ENCODE measurements at places on chromosomes 6 and 20. TPM values are rescaled to one million over a fixed set of nuclear protein-coding genes. Genes with fewer than 3 reads are reported as not detected.

- no peak for DNase-seq
Measured at GRCh38 chr6:139316622-139317317, 25.0 kb upstream of the TXLNB start.

DNA sequence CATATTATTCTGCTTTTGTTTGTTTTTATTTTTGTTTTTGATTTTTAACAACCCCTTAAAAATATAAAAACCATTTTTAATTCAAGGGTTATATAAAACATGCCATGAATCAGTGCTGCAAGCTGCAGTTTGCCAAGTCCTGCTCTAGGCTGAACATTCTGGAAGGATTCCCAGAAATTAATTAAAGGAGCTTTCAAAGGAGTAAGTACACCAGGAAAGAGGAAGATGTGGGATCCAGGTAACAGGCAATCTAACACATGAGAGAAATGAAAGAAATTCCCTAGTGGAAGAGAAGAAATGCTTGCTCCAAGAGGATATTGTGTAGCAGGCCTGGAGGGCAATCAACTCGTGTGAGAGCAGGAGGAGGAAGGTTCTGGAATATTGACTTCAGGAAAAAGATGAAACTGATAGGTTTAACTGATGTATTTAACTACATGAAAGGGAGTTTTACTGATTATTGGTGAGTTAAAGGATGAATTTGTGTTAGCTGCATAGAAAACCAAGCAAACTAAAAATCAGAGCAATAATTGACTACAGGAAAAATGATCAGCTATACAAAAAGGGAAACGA is 146.0 kb upstream of the PHACTR1 start:
- no peak for DNase-seq

- no peak for DNase-seq
Measured at GRCh38 chr6:2626401-2626800, 124.3 kb downstream of the MYLK4 start.

DNA sequence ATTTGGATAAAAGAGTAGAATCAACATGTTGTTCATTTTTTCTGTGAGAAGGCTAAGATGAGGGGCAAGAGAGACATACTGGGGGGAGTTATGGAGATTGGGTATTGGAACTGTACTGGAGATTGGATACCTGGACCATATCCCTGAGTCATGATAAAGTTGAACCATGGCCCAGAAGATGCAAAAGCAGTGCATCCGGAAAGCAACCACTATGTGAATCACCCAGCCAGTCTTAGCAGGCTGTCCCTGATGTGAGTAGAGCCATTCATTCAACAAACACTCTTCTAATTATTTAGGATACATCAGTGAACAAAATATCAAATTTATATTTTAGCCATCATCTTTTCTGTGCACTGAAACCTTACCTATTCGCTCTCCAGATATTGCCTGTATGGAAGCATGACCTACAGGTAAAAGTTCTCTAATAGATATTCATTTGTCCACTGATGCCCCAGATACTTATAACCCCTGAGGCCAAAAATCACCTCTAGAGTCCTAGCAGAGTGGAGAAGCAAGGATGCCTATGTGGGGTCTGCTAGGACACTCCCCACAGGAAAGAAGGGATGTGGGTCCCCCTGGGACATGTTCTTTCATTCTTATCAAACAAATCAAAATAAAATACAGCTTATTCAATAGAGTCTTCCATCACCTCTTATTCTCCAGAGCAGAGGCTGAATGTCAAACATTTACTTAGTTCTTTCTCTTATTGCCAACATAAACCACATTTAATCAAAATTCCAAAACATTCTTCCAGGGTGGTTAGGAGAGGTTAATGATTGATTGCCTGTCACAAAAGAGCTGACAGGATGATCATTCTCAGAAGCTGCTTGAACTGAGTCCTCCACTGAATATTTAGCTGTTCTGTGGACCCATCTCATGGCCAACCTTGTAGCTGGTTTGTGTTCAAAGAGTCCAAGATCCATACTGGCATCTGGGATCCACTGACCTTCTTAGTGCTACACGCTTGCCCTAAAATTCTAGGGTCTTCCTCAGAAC is 37.0 kb upstream of the PKHD1 start:
- DNase-seq, result peak; percentile 48

DNA sequence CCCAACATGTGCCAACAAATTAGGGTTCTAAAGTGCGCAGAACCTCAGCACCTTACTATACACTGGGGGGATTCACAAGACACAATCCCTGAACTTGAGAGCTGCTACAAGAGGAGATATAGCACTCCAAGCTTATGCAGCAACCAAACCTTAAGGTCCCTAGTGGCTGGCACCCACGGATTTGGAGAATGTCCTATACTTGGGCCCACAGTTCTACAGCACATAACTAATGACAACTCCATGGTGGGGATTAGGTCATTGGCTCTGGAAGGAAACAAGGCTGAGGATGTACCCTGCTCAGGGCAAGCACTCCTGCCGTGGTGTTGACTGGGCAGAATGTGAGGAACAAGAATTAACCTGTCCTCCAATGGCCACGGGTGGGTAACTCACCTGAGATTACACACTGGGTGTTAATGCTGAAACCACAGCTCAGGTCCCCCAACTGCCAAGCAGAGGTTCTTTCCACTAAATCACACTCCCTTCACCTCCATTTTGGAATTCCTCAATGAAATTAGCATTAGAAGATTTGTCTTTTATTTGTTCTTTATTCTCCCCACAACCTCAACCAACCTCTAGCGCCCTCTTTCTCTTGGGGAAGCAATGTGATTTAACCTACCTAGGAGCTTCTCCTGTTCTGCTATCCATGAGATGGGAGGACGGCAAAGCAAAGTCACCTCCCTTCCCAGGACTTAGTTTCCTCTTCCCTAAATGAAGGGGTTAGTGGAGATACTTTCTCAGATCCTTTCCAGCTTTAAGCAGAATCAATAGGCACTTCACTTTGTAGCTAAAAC is 32.0 kb downstream of the TRERF1 start:
- no peak for DNase-seq

DNA sequence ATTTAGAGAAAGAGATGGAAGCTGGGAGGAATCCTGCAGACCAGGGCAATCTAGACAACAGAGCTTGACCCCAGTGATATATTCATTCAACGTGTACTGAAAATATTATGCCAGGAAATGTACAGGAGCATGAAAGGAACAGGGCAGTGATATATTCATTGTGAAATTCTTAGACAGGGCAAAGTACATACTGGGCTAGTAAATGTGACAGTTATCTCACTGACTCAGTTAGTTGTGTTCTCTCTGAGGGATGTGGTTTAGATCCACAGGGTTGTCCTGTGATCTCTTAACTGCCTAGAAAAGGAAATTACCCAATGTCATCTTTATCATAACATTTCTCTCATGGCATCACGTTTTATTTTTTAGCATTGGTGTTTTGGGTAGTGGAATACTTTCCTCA is 891.3 kb downstream of the EYS start:
- no peak for DNase-seq

- DNase-seq, result peak; percentile 23
Measured at GRCh38 chr6:12637960-12638641, 78.5 kb upstream of the PHACTR1 start.

Gene RAD21L1
- polyA plus RNA-seq, result not detected

Gene LST1
- polyA plus RNA-seq, result 4.9 TPM

Gene BPIFA1
- polyA plus RNA-seq, result not detected

Gene ARMC12
- polyA plus RNA-seq, result 1.1 TPM

Gene MYBL2
- 25.8 TPM for polyA plus RNA-seq

Gene FERMT1
- polyA plus RNA-seq, result 3.1 TPM

Gene COX4I2
- 2.3 TPM for polyA plus RNA-seq

GRCh38 chr20:21801193-21801592 is 95.7 kb downstream of the PAX1 start:
- DNase-seq, result no peak

Gene SLC52A3
- 4.3 TPM for polyA plus RNA-seq

- no peak for DNase-seq
Measured at GRCh38 chr6:156057869-156058268, 602.2 kb upstream of the NOX3 start.

GRCh38 chr20:51378171-51378928 is 164.2 kb downstream of the NFATC2 start:
- DNase-seq, result no peak

Gene ZNF184
- polyA plus RNA-seq, result 16.1 TPM

DNA sequence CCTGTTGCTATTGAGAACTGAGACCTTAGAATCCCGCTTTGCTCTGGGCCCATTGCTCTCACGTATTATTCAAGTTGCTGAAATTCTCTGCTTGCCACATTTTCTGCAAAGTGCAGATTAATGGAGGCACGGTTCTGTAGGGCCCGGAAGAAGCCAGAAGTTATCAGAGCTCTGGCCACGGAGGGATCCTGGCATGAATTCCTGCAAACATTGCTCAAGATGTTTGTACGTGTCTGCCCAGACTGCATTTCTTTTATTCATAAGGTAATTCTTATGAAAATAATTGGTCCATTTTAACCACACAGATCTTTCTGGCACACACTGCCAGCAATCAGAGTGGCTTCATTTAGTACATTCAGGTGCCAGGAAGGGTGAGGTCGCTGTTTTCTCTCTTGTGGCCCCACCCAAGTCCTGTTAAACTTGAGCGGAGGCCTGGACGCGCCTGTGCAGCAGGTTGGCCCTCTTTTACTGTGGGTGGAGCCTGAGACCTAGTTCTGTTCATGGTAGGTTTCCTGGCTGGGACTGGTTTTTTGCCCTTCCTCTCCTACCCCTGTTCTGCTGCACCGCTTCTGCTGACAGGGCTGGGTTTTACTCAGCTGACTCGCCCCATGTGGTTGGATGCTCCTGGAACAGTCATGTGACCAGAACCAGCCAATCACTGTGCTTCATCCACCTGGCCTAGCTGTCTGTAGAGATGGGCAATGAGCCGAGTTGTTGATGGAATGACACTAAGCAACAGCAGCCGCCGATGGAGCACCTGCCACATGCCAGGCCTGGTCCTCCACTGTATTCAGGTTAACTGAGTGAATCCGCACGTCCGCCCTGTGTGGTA is 230.2 kb downstream of the CDH4 start:
- no peak for DNase-seq

DNA sequence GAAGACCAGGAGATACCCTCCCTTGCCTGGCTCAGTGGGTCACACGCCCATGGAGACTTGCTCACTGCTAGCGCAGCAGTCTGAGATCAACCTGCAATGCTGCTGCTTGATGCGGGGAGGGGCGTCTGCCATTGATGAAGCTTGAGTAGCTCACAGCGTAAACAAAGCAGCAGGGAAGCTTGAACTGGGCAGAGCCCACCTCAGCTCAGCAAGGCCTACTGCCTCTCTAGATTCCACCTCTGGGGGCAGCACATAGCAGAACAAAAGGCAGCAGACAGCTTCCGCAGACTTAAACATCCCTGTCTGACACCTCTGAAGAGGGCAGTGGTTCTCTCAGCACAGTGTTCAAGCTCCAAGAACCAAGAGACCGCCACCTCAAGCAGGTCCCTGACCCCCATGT is 271.3 kb downstream of the ESR1 start:
- DNase-seq, result no peak

DNA sequence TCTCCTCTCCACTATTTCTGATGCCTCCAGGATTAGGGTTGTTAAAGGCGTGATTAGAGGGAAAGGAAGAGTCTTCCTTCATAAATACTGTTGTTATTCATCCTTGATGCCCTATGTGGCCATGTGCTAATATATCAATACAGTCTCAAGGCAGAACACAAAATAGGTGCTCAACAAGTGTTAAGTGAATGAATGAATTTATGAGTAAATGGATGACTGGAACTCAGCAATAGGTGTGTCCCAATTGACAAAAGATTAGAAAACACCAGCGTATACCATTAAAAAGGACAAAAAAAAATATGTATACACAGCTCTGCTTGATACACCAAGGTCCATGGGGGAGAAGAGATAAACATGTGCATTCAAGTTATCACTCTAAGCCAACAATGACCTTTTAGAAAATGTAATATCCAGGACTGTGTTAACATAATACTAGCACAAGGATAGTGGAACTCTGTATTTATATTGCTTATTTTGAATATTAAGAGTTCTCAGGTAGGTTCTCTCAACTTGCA is 171.2 kb upstream of the MYLIP start:
- DNase-seq, result no peak

GRCh38 chr20:43265449-43265848 is 75.7 kb upstream of the PTPRT start:
- no peak for DNase-seq

Gene PSORS1C1
- 0.59 TPM for polyA plus RNA-seq

GRCh38 chr6:70413992-70414494 is 735 bp downstream of the FAM135A start:
- no peak for DNase-seq

DNA sequence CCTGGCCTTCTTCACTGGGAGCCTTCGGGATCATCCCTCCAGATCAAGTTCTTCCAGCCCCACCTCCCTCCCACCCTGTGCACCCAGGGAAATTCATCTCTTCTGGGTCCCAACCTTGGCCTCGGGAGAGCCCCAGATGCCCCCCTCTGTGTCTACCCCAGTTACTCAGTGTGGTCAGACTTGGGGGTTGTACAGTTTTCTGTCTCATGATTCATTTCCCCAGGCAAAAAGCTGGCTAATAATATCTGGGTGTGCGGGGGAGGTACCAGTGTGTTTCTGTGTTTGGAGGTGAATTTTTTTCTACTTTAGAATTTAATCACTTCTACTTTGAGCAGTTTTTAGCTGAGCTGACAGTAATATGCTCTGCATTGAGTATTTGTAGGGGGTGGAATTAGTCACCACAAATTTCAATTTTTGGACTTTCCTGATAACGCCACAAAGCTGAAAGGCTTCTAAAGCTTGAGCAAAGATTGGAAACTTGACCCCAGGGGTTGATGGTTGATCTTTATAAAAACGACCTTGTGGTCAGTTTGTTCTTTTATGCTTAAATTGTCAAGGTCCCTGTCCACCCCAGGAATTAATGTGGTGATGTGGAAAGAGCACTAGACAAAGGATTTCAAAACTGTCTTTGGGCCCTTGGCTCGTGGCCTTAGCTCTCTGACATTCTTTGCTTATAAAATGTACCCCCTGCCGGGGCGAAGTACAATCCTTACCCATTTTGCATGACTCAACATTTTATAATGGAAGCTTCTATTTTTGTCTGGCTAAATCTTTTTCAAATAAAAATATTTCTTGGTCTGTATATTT is 284.7 kb upstream of the TAB2 start:
- DNase-seq, result no peak

DNA sequence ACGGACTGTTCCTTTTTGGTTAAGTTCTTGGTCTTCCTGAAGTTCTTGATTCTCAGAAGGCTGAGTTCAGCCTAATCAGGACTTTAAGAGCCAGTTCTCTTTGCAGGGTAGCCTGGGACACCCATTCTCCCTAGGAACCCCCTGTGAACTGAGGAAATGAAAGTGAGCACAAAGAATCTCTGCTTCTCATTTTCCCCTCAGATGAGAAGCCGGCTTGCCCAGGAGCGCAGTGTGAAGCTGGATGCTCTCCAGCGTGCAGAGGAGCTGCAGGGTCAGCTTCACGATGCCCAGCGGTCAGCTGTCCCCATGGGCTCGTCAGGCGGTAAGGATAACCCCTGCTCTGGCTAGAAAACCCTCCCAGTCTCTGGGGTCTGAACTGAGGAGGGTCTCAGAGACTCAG is 34.0 kb downstream of the CD164 start:
- DNase-seq, result no peak
